HuH-7.5 (cell line): ENCODE measurements at places on chromosomes 1 and 21.

DNA sequence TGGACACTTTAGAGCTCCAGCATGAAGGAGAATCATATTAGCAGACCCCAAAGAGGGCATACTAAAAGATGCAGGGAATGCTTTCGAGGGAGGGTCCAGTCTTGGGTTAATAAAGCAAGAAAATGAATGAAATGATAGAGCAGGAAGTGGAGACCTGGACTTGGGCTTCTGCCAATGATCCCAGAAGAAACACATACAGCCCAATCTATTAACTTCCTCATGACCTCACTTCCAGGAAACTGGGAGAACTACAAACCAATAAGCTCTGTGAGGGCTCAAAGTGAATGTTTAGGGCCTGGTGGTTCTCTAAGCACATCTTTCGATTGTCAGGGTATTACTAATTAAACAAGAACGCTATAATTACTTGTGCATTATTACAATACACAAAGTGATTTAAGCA is 53.6 kb upstream of the SSX2IP start:
- DNase-seq: no peak

DNA sequence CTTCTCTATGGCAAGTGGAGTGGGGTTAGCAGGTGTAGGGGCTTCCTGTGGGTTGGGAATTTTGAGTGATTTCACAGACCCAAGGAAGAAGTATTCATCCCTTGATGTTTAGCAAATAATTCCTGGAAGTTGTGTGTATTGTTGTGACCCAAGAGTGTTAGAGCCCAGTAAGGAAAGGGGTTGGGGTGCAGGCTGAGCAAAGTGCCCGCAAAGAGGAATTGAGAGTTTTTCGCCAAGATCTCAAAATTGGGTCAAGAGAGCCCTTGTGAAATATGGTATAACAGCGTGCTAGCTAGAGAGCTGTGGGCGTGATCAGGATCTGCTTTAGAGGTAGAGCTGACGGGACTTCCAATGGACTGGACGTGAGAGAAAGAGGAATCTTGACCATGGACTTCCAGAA is 73.0 kb upstream of the LAPTM5 start:
- DNase-seq: no peak

DNA sequence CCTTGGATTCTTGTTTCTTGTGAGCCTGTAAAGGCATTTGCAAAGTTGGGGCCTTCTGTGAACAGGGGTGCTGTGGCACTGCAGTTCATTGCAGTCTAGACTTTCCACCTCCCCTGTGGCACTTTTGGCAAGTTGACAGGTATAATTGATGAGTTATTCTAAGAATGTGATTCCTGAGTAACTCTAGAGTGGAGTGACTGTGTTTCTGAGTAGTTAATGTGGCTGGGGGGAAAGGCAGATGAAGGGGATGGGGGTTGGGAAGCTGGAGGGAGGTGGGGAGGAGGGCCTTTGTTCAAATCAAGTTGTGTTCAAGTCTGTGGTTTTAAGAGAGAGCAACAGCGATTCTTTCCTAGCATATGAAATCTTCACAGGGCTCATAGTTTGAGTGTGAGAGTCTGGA is 32.9 kb downstream of the PBX1 start:
- DNase-seq: no peak

DNA sequence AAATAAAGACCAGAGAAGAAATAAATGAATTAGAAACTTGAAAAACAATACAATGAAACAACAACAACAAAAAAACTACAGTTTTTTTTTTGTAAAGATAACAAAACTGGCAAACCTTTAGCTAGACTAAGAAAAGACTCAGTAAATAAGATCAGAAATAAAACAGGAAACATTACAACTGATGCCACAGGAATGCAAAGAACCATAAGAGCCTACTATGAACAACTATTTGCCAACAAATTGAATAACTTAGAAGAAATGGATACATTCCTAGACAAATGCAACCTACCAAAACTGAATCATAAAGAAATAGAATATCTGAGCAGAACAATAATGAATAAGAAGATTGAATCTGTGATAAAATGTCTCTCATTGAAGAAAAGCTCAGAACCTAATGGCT is 742.0 kb downstream of the ADGRL2 start:
- no peak for DNase-seq

DNA sequence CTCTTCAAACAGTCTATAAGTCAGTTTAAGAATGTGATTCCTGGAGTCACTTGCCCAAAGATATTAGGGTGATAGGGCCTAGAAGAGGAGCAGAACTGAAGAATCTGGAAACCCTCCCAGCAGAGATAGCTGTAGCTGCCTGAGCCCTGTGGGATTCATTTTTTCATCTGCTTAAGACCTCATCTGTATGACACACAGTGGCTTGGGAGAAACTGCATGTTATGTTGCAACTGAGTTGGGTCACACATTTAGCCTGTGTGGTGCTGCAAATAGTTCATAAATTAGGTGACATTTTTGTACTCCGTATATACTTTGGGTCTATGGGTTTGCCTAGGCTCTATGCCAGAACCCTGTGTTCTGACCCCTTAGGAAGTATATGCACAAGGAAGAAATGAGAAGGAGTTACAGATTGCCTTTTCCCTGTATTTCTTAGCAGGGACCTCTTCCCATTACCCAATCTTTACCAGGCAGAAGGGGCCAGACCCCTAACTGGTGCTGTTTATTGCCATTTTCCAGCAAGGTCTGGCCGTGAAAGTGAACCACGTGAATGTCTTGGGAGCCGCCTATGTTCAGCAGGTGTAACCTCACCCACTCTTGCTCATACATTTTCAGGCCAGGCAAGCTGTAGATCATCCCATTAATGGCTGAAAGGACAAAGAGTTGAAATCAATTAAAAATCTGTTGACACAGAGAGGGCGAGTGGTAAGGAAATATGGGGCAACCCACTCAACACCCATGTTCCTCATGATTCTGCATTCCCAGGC is 41.9 kb upstream of the SLC19A2 start:
- no peak for DNase-seq

- peak; percentile 88 for DNase-seq
Observed at GRCh38 chr1:983798-984475, 2.0 kb upstream of the PERM1 start.

DNA sequence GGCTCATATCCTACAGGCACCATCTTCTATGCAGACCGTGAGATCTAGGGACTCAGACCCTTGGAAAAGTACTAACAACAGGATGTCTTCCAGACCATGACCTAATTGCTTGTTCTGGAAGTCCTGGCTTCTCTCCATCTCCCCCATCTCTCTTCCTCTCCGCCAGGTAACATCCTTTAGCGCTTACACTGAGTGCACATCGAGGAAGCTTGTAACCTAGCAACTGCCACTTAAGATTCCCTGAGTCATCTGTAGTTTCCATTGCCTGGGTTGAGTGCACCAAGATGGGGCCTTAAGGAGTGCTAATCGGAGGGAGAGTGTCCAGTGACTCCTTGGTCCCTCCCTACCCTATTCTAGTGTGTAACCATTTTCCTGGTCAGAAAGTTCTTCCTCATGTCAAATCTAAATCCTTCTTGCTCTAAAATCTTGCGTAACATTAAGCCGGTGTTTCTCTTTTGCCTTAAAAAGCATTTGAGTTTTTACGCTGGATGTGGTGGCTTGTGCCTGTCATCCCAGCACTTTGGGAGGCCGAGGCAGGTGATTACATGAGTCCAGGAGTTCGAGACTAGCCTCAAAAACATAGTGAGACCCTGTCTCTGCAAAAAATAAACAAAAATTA is 9.7 kb downstream of the KLHDC8A start:
- no peak for DNase-seq

DNA sequence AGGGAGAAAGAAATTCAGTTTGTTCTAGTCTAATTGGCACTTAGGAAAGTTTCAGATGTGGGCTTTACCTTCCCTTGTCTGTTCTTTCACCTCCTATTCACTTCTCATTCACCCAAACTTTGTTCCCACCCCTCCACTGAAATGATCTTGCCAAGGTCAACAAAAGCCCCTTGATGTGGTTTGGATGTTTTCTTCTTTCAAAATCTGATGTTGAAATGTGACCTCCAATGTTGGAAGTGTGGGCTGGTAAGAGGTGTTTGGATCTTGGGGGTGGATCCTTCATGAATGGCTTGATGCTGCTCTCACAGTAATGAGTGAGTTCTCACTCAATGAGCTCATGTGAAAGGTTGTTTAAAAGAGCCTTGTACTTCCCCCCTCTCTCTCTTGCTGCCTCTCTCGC is 379.3 kb downstream of the HHIPL2 start:
- no peak for DNase-seq

GRCh38 chr1:69914976-69915765 is 290.2 kb downstream of the LRRC40 start:
- DNase-seq: no peak

DNA sequence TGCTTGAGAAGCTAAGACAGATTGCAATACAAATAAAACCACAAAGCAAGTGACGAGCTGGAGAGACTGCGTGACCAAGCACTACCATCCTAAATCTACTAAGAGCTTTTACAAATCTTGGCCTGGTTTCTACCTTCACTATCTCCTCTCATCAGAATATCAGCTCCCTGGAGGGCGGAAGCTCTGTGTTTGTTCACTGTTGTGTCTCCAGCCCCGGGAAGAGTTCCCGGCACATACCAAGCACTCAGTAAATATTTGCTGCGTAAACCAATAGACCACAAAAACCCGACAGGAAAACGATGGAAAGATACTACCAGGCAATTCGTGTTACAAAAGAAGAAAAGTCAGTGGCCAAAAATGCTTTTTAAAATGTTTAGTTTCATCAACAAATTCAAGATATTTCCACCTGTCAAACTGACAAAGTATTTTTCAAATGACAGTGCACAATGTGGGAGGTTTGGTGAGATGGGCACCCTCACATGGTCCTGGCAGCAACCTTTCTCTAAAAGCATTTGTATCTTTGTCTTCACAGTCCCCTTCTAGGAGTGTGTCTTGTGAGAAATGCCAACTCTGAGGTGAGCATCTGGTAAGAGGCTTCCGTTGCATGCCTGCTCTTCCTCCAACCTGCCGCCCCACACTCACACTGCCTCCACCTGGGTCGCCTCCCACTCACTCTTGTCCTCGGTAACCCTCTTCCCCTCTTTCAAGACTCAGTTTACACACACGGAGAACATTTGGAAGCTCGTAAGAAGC is 34.7 kb downstream of the SLC1A7 start:
- peak; percentile 86 for DNase-seq

GRCh38 chr1:219676012-219676765 is 63.3 kb upstream of the ZC3H11B start:
- no peak for DNase-seq

DNA sequence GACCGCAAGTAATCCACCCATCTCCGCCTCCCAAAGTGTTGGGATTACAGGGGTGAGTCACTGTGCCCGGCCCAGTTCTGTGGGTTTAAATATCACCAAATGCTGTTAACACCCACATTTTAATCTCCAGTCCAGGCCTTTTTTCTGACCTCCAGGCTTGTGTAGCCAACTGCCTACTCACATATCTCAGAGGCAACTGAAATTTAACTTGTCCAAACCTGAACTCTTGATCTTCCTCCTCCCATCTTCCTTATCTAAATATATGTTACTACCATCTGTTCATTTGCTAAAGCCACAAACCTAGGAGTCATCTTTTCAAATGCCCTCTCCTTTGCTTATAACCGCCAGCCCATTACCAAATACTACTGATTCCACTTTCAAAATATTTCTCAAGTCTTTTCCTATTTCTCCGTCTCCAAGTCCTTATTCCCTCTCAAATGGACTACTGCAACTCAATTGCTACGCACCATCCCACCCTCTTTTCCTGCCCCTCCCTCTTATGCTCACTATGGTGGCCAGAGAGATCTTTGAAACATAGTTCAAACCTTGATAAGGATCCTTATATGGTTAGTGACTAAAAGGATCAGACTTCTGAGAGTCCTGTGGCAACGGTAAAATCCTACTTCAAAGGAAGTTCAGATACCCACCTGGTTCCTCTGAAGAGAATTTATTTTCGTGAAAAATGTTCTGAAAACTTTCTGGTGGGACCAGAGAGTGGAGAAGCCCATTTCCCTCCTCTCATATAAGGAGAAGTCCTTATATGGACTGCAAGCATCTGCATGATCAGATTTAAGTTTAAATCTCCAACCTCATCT is 78.5 kb upstream of the CDC42BPA start:
- no peak for DNase-seq

- peak; percentile 2 for DNase-seq
Observed at GRCh38 chr1:72229893-72230292, 52.4 kb downstream of the NEGR1 start.

- no peak for DNase-seq
Observed at GRCh38 chr1:246815693-246816270, 91.6 kb downstream of the SCCPDH start.

DNA sequence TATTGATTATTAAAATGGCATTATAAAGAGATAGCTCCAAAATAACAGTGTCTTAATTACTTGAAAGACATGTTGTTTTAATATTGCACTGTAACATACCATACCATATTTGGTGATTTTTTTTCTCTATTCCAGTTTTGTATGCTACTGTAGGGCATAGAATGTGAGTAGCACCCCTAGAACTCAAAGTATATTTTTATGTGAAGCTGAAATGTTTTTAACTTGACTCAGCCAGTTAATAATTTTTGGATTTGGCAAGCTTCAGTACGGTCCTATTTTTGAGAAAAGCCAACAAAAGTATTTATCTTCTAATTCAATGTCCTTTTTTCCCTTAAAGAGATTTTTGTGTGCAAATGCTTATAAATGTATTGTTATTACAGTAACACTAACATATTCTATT is 593.8 kb downstream of the USP25 start:
- DNase-seq: no peak

GRCh38 chr1:235107368-235108184 is 21.1 kb downstream of the TOMM20 start:
- no peak for DNase-seq

GRCh38 chr1:10146391-10146790 is 64.0 kb upstream of the KIF1B start:
- no peak for DNase-seq

DNA sequence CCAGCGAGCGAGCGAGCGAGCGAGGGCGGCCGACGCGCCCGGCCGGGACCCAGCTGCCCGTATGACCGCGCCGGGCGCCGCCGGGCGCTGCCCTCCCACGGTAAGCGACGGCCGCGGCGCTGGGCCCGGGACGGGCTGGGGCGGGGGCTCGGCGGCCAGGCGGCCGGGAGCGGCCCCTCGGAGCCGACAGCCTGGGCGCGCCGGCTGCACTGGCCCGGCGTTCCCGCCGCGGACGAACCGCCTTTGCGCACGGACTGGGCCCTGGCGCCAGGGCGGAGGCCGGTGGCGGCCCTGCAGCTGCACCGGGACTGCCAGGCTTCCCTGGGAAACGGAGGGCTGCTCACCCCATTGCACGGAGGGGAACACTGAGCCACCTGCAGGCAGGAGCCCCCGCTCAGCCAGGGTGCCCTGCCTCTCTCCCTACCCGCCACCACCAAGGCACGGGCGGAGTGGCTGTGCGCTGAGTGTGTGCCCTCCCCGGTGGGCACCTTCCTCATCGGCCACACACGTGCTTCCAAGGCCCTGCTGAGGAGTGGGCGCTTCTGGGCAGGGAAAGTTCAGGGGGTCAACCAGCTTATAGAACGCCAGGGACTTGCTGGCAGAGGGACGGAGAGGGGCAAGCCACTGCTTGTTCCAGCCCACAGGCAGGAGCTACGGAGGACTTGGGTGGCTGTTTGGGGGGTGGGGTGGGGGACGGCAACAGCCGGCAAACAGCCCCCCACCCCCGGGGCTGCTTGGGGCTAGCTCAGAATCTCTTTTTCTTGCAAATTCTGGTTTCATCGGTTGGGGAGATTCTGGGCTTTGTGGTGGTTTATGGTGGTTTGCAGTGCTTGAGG is 532 bp downstream of the CSF1 start:
- peak; percentile 34 for DNase-seq

- no peak for DNase-seq
Observed at GRCh38 chr1:228979325-228979699, 244.0 kb downstream of the RHOU start.

- DNase-seq: no peak
Observed at GRCh38 chr1:21331752-21332478, 41.7 kb upstream of the ECE1 start.

- no peak for DNase-seq
Observed at GRCh38 chr1:175131095-175131494, 61.5 kb downstream of the KIAA0040 start.
